ENCODE measurements at places on chromosomes 6 and 20.

DNA sequence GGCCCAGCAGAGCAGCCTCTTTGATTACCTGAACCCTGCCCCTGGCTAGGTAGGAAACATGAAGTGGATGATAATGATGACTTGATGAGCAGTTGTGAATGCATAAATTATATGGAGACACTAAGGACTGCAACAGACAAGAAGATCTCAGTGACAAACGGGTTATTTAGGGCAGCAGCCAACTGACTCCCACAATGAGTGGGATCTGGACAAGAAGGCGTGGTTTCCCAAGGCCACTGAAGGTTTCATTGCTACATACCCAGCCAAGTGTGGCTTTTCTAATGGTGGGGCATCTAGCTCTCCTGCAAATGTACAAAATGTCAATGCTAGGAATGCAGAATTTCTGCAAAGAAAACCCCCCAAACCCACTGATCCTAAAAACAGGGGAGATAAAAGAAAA is 29.4 kb downstream of the RING1 start:
- ATAC-seq, result no peak

GRCh38 chr6:27599859-27600532 is 127.1 kb upstream of the ZNF184 start:
- no peak for ATAC-seq

DNA sequence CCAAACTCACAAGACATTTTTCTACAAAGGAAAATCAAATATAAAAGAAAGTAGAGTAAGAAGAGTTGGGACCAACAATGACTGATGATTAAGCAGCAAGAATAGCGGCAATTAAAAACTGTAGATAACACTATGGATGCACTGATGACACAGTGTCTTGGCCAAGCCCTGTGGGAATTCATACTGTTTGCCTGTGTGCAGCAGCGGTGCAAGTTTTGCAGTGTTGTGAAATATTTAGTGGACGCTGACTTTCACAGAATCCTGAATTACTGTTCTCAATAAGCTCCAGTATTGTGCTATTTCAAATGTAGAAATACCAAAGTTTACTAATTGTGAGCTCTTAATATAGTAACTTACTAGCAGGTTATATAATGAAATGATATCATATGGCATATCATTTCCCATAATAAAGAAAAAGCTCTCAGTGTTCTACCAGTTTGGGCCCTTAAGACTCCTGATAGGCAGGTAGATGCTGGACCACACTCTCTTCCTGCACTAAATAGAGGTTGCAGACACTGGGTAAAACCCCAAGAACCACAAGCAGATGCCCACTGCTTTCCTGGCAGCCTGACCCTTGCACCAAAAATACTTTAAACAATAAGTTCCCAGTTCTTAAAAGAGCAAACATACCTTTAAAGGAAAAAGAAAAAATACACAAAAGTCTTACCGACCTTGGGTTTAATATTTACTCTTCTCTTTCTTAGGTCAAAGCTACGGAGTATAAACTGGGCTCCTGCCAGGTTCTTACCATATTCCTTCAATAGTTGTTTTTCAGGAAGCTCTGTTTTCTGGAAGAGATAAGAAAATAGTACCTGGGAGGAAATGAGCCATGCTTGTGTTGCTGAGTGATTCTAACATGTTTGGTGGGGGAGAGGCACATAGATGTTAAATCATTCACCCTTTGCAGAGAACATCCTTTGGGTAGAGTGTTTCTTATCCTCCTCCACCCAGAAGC is 41.6 kb downstream of the ANKEF1 start:
- ATAC-seq, result no peak

DNA sequence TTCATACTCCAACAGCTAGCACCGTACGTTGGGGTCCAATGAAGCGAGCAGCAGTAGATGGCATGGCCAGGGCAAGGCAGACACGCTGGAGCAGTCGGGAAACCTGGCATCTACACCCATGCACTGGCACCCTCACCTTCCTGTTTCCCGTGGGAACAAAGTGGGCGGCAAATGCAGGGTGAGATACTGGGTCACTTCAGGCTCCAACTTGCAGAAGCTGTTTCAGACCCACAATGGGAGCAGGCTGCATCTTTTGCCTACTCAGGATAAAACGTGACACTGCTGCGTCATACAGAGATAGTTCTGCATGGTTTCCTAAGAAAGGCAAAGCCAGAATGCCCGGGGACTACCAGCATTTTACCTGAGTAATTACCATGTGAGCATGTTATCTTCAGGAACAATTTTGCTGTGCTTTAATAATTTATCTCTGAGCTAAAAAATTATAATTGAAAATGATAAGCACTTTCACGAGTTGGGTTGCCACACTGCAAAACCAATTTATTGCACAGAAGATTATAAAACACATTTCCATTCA is 10.9 kb upstream of the CD93 start:
- peak; percentile 41 for ATAC-seq

- ATAC-seq, result no peak
These were observed 192.5 kb upstream of the ECI2 start for GRCh38 chr6:4327841-4328240.

GRCh38 chr6:77089776-77090175 is 373.5 kb downstream of the HTR1B start:
- no peak for ATAC-seq

DNA sequence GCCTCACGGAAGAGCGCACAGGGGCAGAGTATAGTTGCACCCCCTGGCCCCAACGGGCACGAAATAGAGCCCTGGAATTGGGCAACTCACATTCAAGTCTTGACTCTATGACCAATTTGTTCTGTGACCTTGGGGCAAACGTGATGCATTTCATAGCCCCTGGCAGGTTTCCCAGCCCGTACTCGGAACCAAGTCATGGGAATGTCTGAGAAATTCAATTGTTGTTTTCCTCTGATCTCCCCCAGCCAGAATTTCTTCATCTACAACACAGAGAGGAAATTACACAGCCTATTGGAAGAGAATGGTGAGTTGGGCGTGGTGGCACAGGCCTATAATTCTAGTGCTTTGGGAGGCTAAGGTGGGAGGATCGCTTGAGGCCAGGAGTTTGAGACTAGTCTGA is 322.3 kb upstream of the SULF2 start:
- ATAC-seq, result no peak

DNA sequence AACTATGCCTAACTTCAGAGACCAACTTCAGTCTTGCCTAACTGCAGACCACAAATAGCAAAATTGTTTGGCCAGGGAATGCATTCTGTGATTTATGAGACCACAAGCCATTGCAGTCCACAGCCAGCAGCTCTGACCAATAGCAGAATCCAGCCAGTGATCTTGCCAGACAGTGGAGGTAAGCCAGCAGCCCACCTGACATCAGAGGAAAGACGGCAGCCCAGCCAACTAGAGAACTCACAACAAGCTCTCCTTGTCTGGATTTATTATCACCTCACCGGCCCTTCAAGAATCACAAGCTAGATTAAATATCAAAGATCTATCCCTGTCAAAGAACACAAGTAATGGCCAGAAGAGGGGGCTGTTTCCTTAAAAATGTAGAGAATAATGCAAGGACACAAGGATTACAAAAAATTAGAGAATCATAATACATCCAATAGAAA is 66.5 kb upstream of the SLC35F1 start:
- ATAC-seq, result no peak

- ATAC-seq, result peak; percentile 59
These were observed 982 bp downstream of the HECA start for GRCh38 chr6:139135578-139136545.

- peak; percentile 57 for ATAC-seq
These were observed 3.0 kb downstream of the ADGRF4 start for GRCh38 chr6:47701363-47701762.

DNA sequence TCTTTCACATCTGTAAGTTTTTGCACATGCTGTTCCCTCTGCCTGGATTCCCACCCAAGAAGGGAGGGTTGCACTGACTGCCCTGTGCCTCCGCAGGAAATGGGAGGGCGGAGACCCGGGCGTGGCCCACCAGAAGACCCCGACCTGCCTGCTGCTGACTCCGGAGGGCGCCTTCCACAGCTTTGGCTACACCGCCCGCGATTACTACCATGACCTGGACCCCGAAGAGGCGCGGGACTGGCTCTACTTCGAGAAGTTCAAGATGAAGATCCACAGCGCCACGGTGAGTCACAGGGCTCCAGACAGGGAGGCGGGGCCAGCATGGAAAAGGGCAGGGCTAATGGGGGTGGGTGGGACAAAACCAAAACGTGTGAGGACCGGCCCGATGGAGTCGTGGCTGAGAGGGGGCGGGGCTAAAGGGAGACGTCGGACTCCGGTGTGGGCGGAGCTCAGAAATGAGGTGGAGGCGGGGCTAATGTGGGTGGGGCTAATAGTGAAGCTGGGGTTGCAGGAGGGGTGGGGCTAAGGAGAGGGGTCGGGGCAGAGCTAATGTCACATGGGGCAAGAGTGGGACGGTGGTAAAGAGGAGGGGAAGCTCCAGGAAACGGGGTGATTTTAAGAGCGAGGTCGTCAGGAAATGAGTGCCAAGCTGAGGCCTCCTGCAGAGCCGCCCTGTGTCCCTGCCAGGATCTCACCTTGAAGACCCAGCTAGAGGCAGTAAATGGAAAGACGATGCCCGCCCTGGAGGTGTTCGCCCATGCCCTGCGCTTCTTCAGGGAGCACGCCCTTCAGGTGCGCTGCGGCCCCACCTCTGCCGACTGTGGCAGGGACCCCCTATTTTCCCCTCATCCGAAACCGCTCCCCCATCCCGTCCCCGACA is 12.6 kb downstream of the HSPA12B start:
- ATAC-seq, result peak; percentile 88

GRCh38 chr6:18326001-18326400 is 61.1 kb upstream of the RNF144B start:
- no peak for ATAC-seq

DNA sequence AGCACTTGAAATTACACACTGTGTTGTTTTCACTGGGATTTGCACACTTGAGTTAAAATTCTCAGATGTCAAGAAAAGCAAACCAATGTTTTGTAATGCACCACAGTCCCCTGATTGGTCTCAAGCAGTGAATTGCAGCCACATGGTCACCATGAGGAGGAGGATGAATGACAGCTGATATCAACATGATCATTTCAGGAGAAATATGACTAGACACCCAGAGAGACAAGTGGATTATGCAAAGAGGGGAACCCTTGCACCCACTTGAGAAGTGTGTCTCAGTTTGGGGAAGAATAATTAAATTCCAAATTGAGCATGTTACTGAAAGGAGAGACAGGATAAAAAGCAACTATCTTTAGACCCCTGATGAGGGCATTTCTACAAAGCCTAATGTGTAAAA is 69.3 kb downstream of the UST start:
- no peak for ATAC-seq

DNA sequence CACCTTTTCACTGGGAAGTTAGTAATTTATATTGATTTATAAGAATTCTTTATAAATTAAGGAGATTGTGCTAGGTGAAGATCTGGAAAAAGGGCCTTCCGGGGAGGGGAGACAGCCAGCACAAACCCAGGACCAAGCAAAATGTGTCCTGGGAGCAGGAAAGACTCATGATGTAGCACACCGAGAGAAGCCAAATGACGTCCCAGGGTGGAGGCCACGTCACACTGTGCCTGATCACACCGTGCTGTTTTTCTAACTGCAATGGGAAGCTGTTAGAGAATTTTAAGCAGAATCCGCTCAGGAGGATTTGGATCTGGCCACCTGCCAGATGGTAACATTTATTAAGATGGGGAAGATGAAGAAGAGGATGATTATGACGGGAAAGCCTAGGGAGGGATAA is 72.7 kb upstream of the AKAP12 start:
- ATAC-seq, result no peak

- ATAC-seq, result peak; percentile 33
These were observed 609 bp downstream of the L3MBTL1 start for GRCh38 chr20:43508106-43508505.

GRCh38 chr20:10078403-10078802 is 43.6 kb downstream of the ANKEF1 start:
- no peak for ATAC-seq

DNA sequence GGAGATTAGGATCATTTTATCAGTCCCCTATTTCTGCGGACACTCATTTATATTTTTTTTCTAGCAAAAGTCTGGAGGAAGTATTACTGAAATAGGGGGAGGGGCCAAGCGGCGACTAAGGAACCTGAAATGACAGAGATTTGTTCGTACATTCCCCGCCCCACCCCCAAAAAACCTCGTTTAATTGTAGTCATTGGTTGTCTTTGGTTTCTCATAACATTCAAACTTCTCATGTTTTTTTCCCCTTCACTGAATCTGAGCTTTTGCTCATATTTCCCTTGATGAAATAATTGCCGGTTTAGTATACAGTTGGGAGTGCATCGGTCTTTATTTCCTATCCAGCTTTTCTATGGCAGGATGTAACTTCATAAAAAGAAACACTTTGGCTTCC is 768 bp upstream of the FYN start:
- ATAC-seq, result no peak

DNA sequence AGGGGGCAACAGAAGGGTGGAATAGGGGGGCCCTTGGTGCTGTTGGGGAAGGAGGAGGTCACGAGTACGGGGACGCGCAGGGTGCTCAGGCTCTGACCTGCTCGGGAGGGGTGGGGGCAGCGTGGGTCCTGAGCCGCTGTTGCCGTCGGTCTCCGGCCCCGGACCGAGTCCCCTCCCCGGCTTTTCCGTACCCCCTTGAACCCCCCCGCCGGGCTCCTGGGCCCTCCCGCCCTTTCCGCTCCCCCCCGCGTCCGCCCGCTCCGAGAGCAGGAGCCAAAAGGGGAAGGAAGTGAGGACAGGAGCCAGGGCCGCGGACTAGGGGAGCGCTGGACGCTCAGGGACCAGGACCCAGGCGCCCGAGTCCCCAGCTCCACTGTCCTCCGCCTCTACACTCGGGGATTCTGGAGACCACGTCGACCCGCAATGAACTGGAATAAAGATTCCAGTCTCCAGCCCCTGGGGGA is at the start of gene RGL2:
Gene RGL2 (minus strand): TSS at position 170 of the 464 bp plus-strand sequence. CDS start 332 bp downstream, outside the sequence.
- ATAC-seq, result peak; percentile 39

- ATAC-seq, result peak; percentile 57
These were observed 237.5 kb downstream of the CD83 start for GRCh38 chr6:14354919-14355572.

Measured in esophagus mucosa (tissue), 1 donor.